ENCODE measurements at places on chromosomes 2 and 18.

DNA sequence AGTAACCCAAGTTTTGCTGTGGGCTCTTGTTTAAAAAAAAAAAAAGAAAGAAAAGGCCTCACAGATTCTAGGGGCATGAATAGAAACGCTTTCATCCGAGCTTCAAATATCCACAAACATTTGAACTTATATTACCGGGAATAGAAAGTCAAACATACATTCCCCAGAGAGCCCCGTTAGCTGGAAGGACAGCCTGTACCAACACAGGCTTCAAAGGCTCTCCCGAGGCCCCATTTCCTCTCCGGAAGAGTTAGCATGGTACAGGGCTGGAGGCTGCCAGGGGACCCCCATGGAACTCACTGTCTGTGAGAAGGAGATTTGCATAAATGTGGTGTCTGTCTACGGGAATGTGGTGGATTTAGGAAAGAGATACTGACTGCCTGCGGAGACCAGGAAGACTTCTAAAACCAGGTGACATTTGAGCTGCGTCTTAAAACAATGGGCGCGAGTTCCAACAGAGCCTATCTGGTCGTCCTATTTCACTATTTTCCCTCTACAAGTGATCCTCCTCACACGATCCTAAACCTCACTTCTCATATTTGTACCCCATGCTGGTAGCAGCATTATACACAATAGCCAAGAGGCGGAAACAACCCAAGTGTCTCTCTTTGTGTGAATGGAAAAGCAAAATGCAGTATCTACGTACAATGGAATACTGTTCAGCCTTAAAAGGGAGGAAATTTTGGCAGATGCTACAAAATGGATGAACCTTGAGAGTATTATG, 820 bp upstream of the MATN3 start:
- no peak for DNase-seq

DNA sequence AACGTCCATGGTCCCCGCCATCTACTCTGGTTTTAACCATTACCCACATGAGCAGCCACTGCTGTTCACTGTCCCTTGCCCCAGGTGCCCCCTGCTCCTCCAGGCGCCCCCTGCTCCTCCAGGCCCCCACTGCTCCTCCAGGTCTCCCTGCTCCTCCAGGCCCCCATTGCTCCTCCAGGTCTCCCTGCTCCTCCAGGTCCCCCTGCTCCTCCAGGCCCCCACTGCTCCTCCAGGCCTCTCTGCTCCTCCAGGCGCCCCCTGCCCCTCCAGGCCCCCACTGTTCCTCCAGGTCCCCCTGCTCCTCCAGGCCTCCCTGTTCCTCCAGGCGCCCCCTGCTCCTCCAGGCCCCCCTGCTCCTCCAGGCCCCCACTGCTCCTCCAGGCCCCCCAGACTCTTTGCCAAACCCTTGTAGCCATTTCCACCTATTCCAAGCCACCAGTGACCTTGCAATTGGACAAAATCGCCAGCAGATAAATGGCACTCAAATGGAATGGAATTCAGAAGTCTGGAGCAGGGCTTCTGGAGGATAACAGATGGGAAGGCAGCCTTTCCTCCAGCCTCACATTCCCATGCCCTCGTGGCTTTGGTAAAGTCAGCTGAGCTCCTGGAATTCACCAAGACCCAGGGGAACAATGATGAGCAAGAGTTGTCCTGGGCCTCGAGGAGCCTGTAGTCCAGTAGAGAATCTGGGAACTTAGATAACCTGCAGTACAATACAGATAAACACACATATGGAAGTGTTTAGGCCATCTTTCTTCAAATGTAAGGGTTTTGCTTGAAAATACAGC, 13.3 kb upstream of the RPL31 start:
- DNase-seq: no peak

GRCh38 chr2:231987124-231987727, 25.7 kb downstream of the DIS3L2 start:
- no peak for DNase-seq

GRCh38 chr2:147003081-147003480, 841.7 kb upstream of the ACVR2A start:
- no peak for DNase-seq

DNA sequence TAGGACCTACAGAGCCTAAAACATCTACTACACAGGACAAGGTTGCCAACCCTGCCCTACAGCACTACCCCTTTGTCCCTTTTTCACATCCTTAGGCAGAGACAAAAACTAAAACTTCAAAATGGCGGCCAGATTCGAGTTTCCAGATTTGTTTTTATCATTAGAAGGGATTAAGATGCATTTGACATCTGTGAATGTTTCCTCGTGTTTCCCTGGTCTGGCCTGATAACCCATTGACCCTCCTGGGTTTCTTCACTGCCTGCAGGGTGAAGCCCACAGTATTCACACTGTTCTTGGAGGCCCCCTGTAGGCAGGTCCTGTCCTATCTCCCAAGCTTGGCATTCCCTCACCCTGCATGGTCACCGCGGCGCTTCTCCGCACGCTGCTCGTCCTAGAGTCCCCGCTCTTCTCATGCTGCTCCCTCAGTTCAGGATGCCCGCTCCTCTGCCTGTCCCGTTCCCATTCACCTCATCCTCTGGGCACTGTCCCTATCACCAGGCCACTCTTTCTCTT, 67.6 kb downstream of the TPGS2 start:
- DNase-seq: no peak

GRCh38 chr2:94995553-94996304, 29.8 kb upstream of the MAL start:
- no peak for DNase-seq

DNA sequence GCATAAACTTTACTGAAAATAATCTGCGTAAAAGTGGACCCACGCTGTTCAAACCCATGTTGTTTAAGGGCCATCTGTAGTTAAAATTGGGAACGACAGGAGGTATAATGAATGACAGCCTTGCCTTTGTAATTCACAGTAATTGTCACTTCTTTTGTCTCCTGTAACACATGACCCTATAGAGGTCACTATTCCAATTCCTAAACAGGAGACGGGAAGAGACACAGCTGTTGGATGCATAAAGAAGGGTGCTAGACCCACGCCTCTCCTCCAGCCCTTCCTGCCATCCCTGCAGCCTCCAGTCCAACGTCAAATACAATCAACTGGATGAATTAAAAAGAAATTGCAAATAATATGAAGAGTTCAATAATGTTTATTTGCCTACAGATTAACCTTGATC, 63.1 kb upstream of the NFATC1 start:
- DNase-seq: no peak

All from T-helper 22 cell (primary cell).